Sigmoid colon (tissue), 7 donors: ENCODE measurements at places on chromosomes 1 and 21. TPM values are rescaled to one million over a fixed set of nuclear protein-coding genes. Genes with fewer than 3 reads are reported as not detected.

The GJA8 gene
- total RNA-seq: not detected

The PPFIA4 gene
- total RNA-seq: 1.1 TPM

- no peak for DNase-seq
Measured at GRCh38 chr1:94044290-94044790, 76.6 kb downstream of the ABCA4 start.

DNA sequence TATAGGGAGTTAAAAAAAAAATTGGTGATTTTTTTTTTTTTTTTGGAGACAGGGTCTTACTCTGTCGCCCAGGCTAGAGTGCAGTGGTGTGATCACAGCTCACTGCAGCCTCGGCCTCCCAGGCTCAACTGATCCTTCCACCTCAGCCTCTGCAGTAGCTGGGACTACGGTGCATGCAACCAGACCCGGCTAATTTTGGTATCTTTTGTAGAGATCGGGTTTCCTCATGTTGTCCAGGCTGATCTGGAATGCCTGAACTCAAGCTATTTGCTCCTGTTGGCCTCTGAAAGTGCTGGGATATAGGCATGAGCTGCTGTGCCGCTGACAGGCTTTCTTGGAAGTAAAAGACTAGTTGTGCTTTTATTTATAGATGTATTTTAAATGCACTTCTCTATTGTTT lies 3.0 kb downstream of the CDC42 start:
- DNase-seq: no peak
